ENCODE measurements at places on chromosomes 2 and 18.

- DNase-seq: no peak
Measured at GRCh38 chr2:96218508-96219131, 10.0 kb upstream of the STARD7 start.

- DNase-seq: no peak
Measured at GRCh38 chr2:126482582-126483464, 173.1 kb upstream of the GYPC start.

DNA sequence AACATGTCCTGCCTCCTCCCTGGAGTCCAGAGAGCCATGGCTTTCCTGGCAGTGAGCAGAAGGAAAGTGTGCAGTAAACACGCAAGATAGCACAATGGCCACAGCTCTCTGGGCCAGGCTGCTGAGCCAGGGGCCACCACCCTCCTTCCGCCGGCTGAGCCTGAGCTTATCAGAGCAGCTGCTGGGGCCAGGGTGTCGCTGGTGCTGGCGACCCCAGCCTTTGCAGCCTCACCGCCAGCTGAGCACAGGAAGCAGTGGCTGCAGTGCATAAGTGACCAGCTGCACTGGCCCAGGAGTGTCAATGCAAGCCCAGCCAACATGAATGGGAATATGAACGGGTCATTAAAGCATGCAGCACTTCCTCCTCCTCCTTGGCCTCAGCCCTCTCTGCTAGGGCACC lies 172.0 kb downstream of the ZFP36L2 start:
- DNase-seq: no peak

- no peak for DNase-seq
Measured at GRCh38 chr2:152067823-152068222, 31.0 kb downstream of the CACNB4 start.

DNA sequence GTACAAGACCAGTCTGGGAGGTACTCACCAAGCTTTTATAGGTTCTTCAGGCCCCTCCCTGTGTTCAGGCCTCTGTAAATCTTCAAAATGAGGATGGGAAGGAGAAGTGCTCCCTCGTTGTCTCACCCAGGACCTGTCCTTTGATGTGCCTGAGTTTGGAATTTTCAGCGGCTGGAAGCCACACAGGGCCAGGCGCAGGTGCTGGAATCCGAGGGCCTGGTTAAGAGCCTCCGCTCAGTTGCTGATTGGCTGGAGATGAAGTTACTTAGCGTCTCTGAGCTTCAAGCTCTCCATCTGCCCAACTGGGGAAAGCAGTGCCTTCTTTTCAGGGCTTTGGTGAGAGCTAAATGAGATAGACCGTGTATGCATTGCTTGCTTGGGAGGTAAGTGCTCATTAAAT lies 30.0 kb downstream of the HJURP start:
- DNase-seq: no peak

DNA sequence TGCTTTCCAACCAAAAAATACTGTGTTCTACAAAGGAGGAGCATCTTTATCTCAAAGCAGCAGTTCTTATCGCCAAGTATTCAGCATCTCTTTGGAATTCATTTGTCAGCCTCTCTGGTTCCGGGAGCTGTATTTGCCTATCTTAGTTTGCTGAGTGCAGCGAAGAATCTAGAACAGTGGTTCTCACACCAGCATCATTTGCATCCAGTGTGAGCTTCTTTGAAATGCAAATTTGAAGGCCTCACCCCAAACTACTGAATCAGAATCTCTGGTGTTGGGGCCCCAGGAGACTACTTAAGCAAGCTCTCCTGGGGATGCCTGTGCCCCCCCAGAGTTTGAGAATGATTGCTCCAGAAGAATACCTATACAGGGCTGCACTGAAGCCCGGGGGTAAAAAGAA lies 1.5 kb upstream of the PTPN2 start:
- no peak for DNase-seq

DNA sequence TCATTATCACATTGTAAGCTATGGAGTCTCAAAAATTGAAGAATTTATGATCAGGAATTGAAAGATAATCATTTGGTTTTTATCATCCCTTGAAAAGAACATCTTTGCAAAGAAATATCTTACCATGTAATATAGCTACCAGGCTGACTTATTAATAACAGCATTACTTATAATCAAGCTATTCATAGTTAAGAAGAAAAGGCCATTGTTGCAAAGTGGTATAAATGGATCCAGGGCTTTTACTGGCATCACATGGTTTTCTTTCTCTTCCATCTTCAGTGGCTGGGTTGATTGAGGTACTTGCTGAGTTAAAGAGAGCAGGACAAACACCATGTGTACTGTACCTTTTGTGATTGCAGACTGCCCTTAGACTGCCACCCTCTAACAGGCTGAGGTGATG lies 39.6 kb downstream of the MFSD6 start:
- no peak for DNase-seq

DNA sequence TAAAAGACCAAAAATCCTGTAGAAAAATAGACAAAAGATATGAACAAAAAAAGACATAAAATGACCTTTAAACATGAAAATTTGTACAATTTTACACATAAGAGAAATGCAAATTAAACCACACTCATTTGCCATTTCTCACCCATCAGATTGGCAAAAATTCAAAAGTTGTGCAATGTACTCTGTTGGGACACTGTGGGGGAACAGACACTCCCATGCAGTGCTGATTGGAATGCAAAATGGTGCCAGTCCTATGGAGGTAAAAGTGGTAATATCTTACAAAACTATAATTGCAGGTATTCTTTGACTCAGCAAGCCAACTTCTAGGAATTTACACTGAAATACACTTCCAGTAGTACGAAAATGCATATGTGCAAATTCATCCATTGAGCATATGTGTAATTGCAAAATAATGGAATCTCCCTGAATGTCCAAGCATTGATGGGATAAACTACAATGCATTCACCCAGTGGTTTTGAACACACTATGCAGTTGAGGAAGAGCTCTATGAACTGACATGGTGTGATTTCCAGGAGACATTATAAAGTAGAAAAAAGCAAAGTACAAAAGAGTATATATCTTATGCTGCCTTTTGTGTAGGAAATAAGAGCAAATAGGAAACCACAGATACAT lies 201.8 kb upstream of the ZNF521 start:
- DNase-seq: no peak
